Stimulated activated CD8-positive, alpha-beta memory T cell treated with anti-CD3 and anti-CD28 coated beads, Interleukin-4, amount 100 ng/mL, for 24 hours (primary cell): ENCODE measurements at places on chromosomes 5 and 9.

DNA sequence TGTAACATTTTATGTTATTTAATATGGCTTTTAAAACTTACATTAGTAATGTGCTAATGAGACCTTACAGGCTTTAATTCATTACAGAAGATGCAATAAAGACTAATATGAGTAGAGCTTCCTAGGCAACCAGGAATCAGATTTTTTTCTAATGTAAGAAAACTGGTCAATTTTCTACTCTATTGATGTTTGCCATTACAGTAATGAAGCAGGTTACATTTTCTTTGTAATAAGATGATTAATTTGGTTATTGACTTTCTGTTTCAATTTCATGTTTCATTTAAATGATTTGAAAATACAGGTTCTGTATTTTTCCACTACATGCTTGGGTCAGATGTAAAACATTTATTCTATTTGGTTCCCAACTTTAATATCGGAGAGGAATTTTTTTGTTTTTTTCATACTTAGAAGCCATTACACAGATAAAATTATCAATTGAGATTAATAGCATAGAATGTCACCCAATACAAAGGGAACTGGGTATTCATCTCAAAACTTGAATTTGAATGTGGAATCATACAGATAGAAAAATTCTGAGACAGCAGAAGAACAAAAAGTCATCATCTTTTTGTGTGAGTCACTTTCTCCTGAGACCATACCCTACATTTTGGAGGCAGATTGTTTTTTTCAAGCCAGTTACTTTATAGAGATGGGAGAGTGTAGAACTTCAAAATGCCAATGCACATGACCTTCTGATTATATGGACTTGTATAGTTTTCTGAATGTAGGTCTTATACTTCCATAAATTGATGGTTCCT is 133.6 kb upstream of the HMHB1 start:
- no peak for DNase-seq

- DNase-seq = no peak
Observed at GRCh38 chr9:77820293-77820954, 172.3 kb upstream of the GNA14 start.

GRCh38 chr9:132004323-132004722 is 75.3 kb downstream of the MED27 start:
- DNase-seq = no peak

DNA sequence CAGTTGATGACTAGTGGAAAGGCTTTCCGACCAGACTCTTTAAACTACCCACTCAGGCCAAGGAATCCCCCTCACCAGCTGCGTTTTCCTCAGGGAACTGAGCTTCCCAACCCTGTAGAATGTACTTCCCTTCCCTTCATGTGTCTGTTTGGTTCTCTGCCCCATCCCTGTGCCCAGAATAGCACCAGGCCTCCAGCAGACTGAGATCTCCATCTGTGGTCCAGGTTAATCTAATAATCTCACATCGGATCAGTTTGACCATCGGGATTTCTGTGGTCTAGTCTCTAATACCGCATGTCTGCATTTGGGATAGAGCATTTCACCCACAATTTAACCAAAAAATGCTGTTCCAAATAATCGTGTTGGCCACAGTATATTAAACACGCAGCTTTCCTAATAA is 237.2 kb downstream of the ROR2 start:
- no peak for DNase-seq

DNA sequence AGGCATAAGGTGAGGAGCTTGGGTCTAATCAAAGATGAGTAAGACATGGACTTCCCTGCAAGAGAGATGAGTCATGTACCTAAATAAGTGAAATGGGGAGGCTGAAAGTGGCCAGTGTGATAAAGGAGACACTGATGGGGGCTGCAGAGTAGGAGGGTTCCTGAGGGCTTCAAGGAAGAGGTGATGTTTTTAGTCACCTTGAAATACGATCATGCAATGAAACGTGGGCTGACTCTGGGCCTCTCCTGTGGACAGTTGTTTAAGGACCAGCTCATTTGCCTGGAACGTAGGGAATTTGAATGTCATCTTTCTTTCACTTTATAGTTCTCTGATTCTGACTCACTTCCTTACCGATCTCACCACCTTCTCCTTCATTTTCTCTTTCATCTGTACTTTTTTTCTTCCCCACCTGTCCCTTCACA is 49.6 kb upstream of the CPLX2 start:
- DNase-seq = no peak

- no peak for DNase-seq
Observed at GRCh38 chr5:100654895-100655294, 119.7 kb downstream of the FAM174A start.

DNA sequence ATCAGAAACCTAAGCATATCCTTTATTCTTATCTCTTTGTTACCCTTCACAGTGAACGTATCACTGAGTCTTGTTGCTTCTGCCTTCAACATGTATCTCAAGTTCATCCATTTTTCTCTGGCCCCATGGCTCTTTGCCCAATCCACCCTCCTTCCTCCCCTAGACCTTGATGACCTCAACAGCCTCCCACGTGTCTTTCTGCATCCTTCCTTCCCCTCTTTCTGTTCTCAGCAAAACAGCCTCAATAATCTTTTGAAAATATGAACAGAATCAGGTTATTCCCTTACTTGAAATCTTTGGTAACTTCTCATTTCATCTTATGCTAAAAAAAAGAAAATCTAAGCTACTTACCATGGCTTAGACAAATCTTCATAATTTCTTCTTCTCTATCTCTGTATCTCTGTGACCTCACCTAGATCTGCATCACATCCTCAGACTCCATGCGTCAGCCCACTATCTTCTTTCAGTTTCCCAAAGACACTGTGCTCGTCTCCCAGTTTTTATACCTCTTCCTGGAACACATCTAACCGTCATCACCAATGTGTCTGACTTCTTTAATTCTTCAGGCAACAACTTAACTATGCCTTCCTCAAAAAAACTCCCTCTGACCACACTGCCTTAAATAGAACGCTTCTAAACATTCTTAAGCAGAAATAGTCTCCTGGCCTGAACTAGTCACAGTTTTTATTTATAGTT is 208.0 kb downstream of the PARP8 start:
- no peak for DNase-seq

DNA sequence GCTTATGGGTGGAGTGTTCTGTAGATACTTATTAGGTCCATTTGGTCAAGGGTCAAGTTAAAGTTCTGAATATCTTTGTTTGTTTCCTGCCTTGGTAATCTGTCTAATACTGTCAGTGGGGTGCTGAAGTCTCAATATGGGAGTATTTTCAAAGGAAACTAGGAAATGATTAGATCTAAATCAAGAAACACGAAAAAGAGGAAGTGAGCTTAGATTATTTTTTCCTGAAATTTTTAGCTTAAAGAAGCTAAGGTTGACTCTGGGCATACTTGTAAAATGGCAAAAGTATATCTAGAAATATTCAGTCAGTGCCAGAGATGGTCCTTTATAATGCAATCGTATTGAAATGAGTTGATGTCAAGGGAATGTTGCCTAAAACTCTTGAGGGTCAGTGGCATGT is 313.5 kb downstream of the ICE1 start:
- no peak for DNase-seq

- peak; percentile 21 for DNase-seq
Observed at GRCh38 chr9:86075132-86076109, 23.9 kb downstream of the GOLM1 start.

DNA sequence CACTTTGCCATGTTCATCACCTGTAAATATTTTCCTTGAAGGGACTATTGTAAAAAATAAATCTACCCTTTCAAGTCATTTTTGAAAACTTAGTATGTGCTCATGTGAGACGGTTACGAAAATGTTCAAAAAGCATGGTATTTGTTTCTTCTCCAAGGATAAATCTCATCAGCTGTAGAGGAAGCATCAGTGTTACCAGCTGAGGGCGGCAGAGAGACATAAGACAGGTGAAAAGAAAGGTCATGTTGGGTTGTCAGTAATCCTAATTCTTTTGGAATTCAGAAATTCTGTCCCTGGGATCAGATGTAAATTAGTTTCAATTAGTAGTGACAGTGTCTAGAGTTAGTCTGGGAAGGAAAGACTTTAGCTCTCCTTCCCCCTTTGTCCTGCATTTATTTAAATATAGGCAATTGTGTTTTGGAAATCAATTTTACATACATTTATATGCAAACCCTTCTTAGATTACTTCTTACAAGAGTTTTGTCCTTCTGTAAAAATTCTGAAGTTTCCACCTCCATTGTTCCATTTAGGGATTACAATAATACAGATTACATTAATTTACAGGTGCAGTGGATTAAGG is 791.9 kb upstream of the CDH6 start:
- no peak for DNase-seq

DNA sequence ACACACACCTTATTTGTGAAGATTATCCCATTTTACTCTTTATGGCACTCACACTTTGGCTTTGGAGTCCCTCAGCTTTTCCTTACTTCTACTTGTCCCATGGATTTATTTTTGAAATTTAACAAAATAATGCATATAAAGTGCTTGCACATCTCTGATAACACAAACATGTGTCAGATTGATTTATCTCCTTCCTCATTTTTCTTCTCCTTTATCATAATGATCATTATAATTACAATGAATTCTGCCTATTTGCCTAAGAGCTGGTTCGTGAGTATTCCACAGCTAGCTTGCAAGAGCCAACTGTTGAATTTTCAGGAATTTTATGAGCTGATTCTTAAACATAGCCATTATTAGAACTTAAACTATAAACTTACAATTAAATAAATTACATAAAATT is 347.7 kb downstream of the CHSY3 start:
- no peak for DNase-seq

DNA sequence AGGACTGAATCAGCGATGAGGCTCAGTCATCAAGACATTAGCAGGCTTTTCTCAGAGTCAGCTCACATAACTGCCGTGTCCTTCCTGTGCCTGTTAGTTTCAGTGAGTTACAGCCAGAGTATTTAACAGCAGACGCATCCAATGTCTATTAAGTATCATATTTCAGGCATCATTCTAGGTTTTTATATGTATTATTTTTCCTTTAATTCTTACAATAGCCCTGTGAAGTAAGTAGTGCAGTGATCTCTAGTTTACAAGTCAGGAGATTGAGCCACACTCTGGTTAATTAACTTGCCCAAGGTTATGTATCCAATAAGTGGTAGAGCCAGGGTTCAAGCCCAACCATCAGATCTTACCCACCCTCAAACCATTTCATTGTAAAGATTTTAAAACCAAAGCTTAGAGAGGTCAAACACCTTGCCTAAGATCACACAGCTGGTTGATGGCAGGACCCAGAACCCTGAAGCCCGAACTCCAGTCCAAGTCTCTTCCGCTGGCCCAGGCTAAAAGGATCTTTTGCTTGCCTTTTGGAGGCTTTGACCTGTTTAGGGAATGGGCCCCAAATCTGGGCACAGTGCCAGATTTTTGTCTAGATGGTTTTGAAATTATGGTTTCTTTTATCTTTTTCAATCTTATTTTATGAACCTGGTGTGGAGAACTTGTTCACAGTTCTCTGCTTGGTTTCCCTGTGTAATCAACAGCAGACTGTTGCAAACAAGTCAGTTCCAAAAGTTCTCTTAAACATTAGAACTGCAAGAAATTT is 261.2 kb upstream of the CLINT1 start:
- no peak for DNase-seq

DNA sequence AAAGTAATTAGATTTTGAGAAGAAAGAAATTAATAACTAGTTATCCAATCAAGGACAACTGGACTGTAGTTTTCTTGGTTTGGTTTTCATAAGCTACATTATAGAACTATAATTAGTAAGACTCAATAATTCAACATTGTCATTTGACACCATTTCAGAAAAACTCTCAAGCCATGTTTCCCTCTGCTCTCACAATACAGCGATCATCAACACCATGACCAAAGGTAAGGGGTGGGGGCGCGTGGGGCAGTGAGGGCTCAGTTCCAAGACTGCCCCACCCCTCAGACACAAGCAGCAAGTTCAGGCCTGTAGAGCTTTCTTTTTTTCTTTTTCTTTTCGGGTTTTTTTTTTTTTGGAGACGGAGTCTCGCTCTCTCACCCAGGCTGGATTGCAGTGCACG is 6.4 kb downstream of the CMBL start:
- DNase-seq = no peak

DNA sequence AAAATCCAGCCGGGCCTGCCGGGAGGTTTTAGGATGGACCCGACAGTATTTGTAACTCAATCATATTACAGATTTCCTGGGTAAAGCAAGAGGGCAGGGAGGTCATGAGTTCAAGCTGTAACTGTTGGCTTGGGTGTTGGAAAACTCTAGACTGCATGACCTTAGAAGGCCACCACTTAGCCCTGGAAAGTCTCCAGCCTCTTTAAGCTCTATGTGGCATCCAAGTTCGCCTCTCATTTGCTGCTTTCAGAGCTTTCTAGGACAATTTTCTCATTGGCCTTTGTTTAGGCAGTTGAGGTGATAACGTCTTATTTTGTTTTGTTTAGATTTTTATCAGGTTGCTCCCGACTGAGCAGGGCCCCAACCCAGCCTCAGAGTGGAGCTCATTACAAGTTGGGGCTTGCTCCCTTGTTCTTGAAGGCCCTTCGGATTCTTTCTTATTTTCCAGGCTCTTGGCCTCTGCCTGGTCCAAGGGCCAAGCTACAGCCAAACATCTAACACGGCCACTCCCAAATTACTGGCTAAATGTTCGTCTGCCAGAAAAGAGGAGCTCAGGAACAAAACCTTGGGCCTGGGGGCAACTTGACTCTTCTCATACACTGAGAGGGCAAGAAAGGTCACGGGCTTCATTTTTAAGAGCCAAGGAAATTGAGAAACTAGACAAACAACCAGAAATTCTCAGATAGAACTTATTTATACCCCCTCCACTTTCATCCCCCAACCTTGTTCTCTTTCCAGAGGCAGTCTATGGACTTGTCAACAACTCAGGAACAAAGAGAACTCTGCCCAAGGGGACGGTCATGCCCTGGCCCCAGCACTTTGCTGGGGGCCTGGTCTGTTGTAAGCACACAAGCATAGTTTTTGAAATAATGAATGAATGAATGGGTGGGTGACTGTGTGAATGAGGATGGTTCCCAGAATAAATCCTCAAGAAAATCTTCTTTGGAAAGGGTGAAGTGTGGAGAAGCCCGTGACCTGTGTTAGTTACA is 526.9 kb downstream of the BNC2 start:
- no peak for DNase-seq

DNA sequence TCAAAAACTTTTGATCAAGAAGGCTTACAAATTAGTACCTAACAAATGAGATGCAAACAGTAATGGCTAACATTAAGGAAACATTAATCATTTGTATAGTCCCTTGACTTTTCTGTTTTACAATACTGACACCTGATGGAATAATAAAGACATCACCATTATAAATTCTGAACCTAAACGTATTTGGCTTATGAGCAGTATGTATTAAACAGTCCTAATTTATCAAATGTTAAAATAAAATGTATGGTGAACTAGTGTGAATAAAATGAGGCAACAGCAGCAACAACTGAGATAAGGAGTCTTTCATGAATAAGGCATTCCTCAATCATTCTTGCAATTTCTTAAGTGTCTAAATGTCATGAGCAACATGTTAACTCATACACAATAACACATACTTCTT is 6.0 kb downstream of the PUM3 start:
- no peak for DNase-seq

DNA sequence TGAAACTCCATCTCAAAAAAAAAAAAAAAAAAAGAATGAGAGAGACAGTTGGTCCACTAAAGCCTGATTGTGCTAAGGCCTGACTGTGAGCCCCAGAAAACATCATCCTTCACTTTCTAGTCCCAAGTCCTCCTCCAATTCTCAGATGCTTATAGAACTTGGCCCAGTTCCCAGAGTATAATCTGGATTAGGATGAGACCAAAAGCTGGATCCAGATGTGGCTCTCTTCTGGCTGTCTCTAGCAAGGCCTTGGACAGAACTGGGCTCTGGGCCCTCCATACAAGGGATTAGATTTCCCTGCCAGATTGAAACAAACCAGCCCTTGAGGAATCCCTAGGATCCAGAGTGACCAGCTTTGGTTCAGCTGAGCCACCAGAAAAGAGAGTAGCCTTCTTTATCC is 98.4 kb upstream of the ZNF366 start:
- DNase-seq = no peak
